ENCODE measurements at places on chromosomes 4 and X.

DNA sequence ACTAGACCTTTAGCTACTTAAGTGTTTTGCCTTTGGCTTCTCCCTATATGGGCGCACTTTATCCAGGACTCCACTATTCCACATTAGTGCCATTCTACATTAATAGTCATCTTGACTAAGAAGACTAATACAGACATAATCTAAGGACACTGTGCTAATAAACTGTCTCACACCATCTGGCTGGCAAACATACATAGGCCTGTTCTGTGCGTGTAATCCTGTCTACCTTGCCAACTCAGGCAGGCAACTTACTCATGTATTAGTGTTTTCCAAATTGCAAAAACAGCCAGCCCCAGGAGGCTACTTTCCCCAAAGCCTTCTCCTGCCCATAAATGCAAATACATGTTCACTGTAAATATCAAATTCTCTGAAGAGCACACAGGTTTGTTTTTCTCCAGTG is 587.3 kb downstream of the TMA16 start:
- no peak for DNase-seq

- no peak for DNase-seq
Observed at GRCh38 chr4:47473141-47473750, 9.7 kb upstream of the COMMD8 start.

- no peak for DNase-seq
Observed at GRCh38 chr4:19727141-19727540, 524.6 kb upstream of the SLIT2 start.

DNA sequence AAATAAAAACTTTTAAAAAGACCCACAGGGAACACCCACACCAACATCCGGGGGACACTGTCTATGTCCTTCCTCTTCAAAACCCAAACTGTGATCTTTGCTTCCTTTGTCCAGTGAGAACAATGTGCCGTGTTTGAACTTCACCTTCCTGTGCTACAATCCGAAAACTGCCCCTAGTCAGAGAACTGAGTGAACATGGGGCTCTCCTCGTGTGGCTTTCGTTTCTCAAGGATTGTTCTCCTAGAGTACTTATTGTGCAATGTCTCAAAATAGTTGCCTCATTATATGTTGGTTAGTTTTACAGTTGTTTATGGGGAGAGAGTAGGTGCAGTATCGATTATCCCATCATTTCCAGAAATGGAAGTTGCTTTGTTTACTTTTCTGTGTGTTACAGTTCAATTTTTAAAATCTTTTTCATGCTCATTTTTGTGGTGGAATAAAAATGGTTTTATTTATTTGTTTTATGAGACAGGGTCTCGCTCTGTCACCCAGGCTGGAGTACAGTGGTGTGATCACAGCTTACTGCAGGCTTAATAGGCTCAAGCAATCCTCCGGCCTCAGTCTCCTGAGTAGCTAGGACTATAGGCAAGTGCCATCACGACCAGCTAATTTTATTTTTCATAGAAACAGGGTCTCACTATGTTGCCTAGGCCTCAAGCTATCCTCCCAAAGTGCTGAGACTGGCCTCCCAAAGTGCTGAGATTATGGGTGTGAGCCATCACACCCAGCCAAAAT is 29.9 kb downstream of the RBMX start:
- DNase-seq: no peak

DNA sequence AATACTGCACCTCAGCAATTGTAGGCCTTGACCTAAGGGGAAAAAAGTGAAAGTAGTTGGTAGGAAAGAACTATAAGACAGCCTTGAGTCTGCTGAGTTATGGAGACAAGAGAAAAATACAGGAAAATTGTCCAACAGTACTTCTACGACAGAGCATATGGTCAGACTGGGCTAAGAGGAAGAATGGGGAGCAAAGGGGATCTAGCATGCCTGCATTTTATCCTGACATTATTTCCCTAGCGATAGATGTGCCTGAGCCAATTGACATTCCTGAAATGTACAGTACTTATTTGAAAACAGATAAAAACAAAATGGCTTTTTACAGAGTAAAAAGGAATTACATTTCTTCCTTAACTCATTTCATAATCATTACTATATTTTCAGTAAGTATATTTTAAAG is 22.2 kb downstream of the GUCY1A1 start:
- DNase-seq: no peak

DNA sequence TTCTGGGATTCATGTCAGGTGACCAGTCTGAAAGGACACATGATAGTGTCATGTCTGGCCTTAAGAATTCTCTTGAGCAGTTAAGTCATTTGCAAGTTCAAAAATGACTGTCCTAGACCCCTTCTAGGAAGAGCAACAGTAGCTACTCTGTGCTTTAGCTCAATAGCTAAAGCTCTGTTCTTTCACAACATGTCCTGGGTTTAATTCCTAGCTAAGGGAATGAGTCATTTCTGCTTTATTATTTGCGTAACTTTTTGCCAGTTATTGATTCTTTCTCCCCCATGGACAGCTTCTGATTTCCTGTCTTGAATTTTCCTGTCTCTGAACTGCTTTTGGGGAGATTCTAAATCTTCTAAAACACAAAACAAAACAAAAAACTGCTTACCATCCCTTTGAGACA is 1055.8 kb upstream of the DIAPH2 start:
- no peak for DNase-seq

- DNase-seq: peak; percentile 76
Observed at GRCh38 chrX:1481636-1482529, 29.2 kb upstream of the ASMTL start.

- no peak for DNase-seq
Observed at GRCh38 chrX:13579661-13580060, 10.3 kb downstream of the EGFL6 start.

DNA sequence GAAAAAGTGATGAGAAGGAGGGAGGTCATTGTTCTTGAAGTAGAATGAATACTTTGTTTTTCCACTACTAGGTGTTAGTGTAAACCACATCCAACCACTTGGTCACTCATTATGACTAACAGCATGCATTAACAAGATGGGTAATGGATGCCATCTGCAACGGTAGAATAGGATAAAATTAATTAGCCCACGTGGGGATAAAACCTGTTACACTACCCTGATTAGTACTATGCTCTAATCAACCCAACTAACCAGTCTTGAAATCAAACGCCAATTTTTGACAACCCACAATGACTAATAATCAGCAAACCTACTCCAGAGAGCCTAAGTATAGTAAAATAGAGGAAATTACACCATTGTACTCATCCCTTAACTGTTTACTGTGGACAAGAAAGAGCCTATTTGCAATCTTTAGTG is 93.4 kb upstream of the MCF2 start:
- no peak for DNase-seq

GRCh38 chrX:68874076-68874475 is 45.3 kb downstream of the EFNB1 start:
- no peak for DNase-seq

- no peak for DNase-seq
Observed at GRCh38 chr4:187304133-187304532, 580.5 kb upstream of the FAT1 start.

DNA sequence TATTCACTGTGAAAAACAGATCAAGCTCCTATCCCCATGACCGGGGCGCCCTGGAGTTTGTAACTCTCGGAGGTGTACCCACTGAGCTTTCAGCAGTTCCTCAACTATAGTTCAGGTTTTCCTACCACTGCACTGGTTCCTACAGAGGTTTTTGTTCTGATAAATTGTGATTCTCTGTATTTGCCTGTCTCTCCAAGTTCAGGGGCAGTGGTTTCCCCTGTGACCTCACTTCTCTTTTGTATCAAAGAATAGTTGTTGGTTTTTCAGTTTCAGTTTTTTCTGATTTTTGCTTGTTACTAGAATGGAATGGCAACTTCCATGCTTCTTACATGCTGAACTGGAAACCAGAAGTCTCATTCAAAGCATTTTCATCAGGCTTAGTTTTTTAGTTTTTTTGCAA is 56.8 kb upstream of the PLS3 start:
- no peak for DNase-seq

GRCh38 chr4:65635051-65635821 is 35.1 kb downstream of the EPHA5 start:
- DNase-seq: no peak

GRCh38 chr4:168833881-168834280 is 176.2 kb downstream of the CBR4 start:
- DNase-seq: no peak

- no peak for DNase-seq
Observed at GRCh38 chrX:136528645-136529315, 3.2 kb upstream of the VGLL1 start.

GRCh38 chr4:11348449-11349088 is 80.1 kb downstream of the HS3ST1 start:
- DNase-seq: no peak

DNA sequence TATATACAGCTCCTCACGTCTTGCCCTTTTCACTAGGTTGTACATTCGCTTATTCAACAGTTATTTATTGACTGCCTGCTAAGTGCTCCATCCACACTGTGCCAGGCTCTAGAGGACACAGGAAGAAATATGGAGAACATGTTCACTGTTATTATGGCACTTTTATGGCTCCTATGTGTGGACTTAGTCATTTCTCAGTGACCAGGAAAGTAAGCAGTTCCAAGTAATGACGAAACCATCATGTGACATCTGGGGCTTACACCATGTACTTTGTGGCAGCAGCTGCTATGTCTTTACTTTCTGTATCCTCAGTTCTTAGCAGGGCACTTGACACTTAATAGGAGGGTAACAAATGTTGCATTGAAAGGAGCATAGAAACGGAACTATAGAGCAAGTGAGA is 278.0 kb downstream of the ANK2 start:
- DNase-seq: no peak

DNA sequence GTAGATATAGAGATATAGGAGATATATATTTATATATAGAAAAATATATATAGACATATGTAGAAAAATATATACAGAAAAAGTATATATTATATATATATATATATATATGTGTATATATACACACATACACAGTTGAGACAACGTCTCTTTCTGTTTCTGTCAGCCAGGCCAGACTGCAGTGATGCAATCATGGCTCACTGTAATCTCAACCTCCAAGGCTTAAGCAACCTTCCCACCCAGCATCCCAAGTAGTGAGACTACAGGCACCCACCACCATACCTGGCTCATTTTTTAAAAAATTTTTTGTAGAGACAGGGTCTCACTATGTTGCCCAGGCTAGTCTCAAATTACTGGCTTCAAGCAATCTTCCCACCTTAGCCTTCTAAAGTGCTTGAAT is 426.3 kb downstream of the GPM6A start:
- DNase-seq: no peak

GRCh38 chr4:10773656-10774055 is 89.1 kb upstream of the CLNK start:
- no peak for DNase-seq

DNA sequence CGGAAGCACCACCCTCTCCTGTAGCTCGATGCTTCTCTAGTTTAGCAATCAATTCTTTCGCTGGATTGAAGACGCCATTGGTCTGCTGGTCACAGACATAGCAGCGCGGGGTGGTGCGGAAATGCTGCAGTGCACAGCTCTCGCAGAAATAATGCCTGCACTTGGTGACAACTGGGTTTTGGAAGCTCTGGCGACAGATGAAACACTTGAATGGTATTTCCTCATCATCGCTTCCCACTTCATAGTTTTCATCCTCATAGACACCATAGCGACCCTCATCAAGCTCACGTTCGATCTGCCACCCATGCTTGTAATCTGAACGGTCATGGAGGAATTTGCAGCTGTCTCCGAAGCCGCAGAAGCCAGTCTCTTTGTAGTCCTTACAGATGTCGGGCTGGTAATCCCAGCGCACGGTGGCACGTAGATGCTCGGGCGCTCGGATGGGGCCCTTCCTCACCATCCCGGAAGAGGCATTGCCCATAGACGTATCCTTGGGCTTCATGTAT is 854 bp downstream of the RNF113A start:
- peak; percentile 19 for DNase-seq

DNA sequence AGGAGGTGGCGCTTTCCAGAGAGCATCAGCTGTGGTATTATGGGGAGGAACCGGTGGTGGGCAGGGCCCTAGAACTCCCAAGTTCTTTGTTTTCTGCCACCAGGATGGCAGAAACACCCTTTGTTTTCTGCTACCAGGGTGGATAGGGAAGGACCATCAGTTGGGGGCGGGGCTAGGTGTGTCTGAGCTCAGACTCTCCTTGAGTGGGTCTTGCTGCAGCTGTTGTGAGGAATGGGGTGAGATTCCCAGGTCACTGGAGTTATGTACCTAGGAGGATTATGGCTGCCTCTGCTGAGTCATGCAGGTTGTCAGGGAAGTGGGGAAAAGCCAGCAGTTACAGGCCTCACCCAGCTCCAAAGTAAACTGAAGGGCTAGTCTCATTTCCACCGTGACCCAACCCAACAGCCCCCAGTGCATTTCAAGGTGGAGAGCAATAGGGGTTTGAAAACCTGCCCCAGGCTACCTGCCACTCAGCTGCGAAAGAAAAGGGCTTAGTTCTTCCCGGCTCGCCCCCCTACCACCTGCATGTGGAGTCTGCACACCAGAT is 167.8 kb upstream of the FAM241A start:
- DNase-seq: no peak

DNA sequence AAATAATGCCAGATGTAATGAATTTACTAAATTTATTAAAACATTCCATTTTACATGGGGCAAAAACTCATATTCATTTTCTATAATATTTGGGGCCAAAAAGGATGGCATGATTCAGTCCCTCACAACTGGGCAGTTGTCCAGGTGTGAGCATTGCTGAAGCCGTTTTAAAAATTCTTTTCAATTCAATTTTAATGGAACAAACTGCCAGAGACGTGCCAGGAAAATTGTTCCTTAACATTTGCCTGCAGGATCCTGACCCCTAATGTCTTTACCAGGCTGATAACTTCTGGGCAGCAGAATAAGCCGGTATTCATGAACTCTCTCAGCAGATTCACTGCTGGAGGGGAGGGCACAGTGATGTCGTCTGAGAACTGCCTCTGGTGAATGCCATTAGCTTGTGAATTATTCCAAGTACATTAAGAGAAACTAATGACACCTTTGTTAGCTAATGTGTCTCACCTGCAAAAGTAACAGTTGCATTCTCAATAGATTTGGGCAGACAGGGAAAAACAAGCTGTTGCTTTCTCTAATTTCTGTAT is 1445.1 kb upstream of the TENM3 start:
- DNase-seq: no peak

DNA sequence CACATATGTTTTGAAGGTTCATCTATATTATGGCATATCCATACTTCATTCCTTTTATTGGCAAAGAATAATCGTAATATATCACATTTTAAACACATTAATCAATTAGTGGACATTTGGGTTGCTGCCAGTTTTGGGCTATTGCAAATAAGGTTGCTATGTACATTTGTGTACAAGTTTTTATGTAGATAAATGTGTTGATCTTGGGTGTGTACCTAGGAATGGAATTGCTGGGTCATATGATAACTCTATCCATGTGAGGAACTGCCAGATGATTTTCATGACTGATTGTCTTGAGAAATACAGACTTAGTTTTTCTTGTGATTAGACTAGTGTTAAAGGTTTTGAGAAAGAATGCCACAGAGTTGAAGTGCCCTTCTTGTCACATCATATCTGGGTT is 99.2 kb upstream of the RAB40AL start:
- DNase-seq: no peak
